ENCODE measurements at places on chromosomes 3 and 15. TPM values are rescaled to one million over a fixed set of nuclear protein-coding genes. Genes with fewer than 3 reads are reported as not detected.

The UROC1 gene
- not detected for total RNA-seq

The WDR49 gene
- total RNA-seq = 0.27 TPM

The ABHD17C gene
- 5.4 TPM for total RNA-seq

The CAND2 gene
- total RNA-seq = 1.1 TPM

The ZNF35 gene
- total RNA-seq = 15.3 TPM

The ZNF660 gene
- total RNA-seq = 0.63 TPM

The ZNF860 gene
- total RNA-seq = 0.90 TPM

The HDAC11 gene
- total RNA-seq = 7.5 TPM

The CFAP44 gene
- 2.6 TPM for total RNA-seq

Data from endothelial cell of coronary artery (primary cell).